ENCODE measurements at places on chromosomes 6 and 20. TPM values are rescaled to one million over a fixed set of nuclear protein-coding genes. Genes with fewer than 3 reads are reported as not detected.
A peak's percentile ranks its signal among the peaks of the same experiment; 100 is the strongest.

DNA sequence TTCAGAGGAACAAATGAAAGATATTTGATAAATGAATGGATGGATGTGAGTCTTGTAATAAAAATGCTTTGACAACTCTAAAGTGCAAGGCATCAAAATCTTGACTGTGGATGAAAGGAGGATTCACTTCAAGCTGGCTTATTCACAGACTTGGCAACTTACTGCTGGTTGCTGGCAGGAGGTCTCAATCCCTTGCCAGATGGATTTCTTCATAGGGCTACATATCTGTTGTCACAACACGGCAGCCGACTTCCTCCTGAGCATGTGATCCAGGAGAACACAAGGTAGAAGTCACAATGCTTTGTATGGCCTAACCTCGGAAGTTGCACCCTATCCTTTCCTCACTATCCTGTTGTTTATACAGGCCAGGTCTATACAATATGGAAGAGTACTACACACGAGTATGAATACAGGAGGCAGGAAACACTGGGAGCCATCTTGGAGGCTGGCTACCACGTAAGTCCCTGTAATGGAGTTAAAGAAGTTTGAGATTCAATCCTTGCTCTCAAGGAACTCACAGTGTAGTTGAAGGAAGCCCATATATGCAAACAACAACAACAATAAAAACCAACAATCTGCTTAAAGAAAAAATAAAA, 97.9 kb downstream of the ID4 start:
- H3K27ac ChIP-seq, result peak overlapping the region; percentile 34
- H3K4me3 ChIP-seq, result no peak overlapping the region
- H3K4me1 ChIP-seq, result peaks cover 3% of the 10 kb centered on the region
- H3K36me3 ChIP-seq, result no peaks in the 10 kb centered on the region
- no peaks in the 10 kb centered on the region for H3K27me3 ChIP-seq
- DNase-seq, result peak; percentile 83

DNA sequence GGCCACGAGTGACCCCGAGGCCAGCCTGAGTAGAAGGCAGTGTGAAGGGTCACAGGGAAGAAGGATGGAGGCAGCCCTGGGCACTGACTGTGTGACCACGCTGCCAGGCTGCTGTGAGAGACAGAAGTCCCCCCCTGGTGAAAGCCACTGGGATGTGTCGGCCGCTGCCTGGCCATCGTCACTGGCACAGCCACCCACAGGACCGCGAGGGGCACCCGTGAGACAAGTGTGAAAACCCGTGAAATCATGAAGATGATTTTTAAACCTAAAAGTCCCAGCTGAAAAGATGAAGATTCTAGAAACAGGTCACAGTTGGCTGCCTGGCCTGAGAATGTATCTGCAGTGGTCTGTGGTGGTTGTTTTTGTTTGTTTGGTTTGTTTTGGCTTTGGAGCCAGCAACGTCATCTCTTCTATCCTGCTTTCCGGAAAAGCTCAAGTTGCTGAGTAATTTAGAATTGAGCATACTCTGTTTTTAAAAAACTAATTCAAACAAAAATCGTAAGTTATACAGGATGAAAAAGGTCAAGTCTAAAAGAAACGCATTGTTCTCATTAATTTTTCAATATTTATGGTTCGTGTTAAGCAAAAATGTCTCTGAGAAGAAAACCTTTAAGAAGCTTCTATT, 94.7 kb downstream of the HUS1B start:
- H3K4me1 ChIP-seq, result no peaks in the 10 kb centered on the region
- H3K27ac ChIP-seq, result no peak overlapping the region
- H3K36me3 ChIP-seq, result peaks cover 38% of the 10 kb centered on the region

GRCh38 chr6:166588691-166589336, 2.3 kb upstream of the RAMACL start:
- no peak overlapping the region for H3K4me3 ChIP-seq
- peaks cover 4% of the 10 kb centered on the region for H3K4me1 ChIP-seq
- no peak for DNase-seq
- no peak overlapping the region for H3K27ac ChIP-seq
- H3K27me3 ChIP-seq, result no peaks in the 10 kb centered on the region

DNA sequence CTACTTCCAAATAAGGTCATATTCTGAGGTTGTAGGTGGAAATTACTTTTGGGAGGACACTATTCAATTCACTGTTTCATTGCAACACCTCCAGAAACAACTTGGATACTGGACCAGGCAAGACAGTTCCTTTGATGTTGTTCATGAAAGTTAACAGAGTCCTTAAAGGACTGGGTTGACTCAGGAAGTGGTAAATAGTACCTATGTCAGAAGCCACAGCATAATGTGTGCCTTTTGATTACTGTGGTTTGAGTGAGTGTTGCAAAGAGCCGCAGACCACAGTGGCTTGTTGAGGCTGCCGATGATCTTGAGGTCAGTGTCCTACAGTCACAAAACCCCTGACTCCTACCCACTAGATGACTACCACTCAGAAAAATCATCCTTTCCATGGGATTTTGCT, 10.9 kb downstream of the IL20RA start:
- H3K27ac ChIP-seq, result no peak overlapping the region
- no peaks in the 10 kb centered on the region for H3K27me3 ChIP-seq
- H3K36me3 ChIP-seq, result no peaks in the 10 kb centered on the region
- H3K4me1 ChIP-seq, result peaks cover 8% of the 10 kb centered on the region

DNA sequence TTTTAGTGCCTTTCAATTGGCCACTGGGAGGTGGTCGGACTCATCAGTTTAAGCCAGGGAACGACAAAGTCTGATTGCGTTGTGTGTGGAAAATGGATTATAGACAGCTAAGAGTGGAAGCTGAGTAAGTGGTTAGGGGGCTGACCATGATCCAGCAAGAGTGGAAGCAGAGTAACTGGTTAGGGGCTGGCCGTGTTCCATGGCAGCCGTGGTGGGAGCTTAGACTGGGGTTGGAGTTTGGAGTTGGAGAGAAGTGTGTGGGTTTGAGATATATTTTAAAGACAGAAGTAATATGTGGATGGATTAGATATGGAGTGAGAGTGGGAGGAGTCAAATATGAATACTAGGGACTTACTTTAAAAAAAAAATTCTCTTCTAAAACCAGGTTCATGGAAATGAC, 41.7 kb downstream of the LRRN4 start:
- no peaks in the 10 kb centered on the region for H3K27me3 ChIP-seq
- peaks cover 36% of the 10 kb centered on the region for H3K36me3 ChIP-seq
- H3K27ac ChIP-seq, result no peak overlapping the region
- H3K4me3 ChIP-seq, result no peak overlapping the region
- no peak for DNase-seq
- peaks cover 20% of the 10 kb centered on the region for H3K4me1 ChIP-seq

GRCh38 chr6:144931172-144932035, 646.3 kb downstream of the UTRN start:
- H3K4me1 ChIP-seq, result no peaks in the 10 kb centered on the region
- H3K27ac ChIP-seq, result no peak overlapping the region
- H3K36me3 ChIP-seq, result no peaks in the 10 kb centered on the region
- H3K4me3 ChIP-seq, result no peak overlapping the region

DNA sequence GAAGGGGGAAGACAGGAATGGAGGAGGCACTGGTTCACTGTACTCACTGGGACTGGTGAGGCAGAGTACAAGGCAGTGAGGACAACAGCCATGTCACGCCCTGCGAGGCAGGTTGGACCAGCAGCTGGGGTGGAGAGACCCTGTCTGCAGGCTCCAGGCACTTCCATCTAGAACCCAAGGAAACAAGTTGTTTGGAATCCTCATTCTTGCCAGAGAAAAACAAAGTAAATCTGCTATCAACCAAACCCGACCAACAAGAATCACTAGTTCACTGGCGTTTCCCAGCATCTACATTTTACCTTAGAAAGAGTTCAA, 98.5 kb upstream of the CDYL start:
- peaks cover 13% of the 10 kb centered on the region for H3K4me1 ChIP-seq
- H3K4me3 ChIP-seq, result no peak overlapping the region
- H3K27me3 ChIP-seq, result no peaks in the 10 kb centered on the region
- H3K27ac ChIP-seq, result no peak overlapping the region
- no peaks in the 10 kb centered on the region for H3K36me3 ChIP-seq

DNA sequence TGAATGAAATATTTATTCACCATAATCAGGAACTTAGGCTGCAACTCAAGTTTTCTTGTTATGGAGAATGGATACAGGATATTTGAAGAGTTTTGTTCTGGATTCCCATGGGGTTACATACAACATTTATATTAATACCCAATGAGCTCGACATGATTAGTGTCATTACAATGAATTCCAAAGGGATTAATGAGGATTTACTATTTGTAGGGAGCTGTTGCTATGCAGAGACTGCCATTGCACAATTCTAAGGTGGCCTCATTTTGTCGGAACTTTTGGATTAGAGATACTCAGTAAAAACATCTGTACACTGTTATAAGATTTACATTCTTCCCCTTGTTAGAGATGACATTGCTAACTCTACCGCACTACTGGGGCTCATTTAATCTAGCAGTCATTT, 586.8 kb upstream of the MAP3K7 start:
- H3K4me1 ChIP-seq, result no peaks in the 10 kb centered on the region
- H3K27me3 ChIP-seq, result no peaks in the 10 kb centered on the region
- H3K27ac ChIP-seq, result no peak overlapping the region

- H3K27ac ChIP-seq, result no peak overlapping the region
- no peaks in the 10 kb centered on the region for H3K27me3 ChIP-seq
- no peak for DNase-seq
- no peak overlapping the region for H3K4me3 ChIP-seq
Measured at GRCh38 chr20:19557291-19557690, 200.8 kb upstream of the RIN2 start.

- no peak for DNase-seq
- no peak overlapping the region for H3K4me3 ChIP-seq
- no peak overlapping the region for H3K27ac ChIP-seq
- H3K27me3 ChIP-seq, result no peaks in the 10 kb centered on the region
Measured at GRCh38 chr20:50127587-50128519, 14.9 kb upstream of the UBE2V1 start.

DNA sequence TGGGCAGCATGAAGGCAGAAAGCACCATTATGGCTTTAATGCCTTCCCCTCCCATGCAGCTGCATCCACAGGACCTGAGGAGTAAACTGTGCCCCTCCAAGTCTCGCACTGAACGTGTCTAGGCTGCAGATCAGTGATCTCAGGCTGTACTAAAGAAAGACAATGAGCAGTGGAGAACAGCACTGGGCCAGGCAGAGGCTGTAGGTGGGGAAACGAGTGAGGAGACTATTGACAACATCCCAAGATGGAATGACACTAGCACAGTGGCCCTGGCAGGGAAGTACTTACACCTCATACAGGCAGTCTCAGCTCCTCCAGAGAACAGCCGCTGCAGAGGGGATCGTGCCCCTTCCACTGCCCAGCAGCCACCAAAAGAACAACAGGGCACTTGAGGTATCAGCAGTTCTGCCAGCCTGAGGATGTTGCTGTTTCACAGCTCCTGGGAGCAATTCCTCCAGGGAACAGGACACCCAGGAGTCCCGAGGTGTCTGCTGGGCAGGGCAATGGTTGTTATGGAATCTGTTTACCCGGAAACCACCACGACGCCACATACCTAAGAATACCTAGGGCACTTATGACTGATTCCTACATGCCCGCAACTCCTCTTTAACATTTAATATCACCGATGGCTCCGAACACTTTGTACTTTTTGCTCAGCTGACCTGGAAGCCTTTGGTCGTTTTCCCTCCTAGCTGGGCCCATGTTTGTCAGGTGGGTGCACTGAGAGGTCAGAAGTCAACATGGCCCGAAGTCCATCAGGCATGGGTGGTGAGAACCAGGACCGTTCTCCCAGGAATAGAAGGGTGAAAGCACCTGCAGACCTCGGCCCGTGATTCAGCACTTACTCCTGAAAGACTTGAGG, 79.1 kb downstream of the SLC22A23 start:
- no peak for DNase-seq
- no peaks in the 10 kb centered on the region for H3K36me3 ChIP-seq
- H3K4me3 ChIP-seq, result no peak overlapping the region

DNA sequence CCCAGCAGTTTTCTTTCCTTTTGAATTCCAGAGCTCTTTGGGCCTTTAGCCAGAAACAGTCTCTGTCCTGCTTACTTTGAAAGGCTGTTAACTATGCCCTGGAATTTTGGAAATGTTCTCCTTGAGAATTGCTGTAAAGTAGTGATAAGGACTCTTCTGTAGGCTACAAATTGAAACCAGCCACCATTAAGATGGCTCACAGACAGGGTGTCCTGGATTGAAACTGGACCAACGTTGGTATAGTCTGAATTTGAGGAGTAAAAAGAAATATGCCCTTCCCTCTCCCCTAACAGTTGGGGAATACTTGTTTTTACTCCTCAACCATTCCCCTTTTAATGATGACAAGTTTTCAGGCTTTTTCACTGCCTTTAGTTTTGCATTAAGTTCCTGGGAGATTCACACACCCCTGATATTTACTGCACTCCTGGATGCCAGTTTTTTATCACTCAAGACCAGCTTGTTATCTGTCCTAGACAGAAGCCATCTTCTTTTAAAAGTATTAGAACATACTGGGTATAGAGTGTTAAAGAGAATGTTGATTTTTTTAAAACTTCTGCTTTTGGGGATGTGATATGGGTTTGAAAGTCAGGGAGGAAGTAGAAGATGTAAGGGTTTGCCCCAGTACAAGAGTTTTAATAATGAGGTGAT, 21.9 kb downstream of the TOP1 start:
- no peaks in the 10 kb centered on the region for H3K36me3 ChIP-seq
- H3K4me1 ChIP-seq, result peaks cover 78% of the 10 kb centered on the region
- H3K27ac ChIP-seq, result no peak overlapping the region
- no peak overlapping the region for H3K4me3 ChIP-seq
- no peak for DNase-seq

DNA sequence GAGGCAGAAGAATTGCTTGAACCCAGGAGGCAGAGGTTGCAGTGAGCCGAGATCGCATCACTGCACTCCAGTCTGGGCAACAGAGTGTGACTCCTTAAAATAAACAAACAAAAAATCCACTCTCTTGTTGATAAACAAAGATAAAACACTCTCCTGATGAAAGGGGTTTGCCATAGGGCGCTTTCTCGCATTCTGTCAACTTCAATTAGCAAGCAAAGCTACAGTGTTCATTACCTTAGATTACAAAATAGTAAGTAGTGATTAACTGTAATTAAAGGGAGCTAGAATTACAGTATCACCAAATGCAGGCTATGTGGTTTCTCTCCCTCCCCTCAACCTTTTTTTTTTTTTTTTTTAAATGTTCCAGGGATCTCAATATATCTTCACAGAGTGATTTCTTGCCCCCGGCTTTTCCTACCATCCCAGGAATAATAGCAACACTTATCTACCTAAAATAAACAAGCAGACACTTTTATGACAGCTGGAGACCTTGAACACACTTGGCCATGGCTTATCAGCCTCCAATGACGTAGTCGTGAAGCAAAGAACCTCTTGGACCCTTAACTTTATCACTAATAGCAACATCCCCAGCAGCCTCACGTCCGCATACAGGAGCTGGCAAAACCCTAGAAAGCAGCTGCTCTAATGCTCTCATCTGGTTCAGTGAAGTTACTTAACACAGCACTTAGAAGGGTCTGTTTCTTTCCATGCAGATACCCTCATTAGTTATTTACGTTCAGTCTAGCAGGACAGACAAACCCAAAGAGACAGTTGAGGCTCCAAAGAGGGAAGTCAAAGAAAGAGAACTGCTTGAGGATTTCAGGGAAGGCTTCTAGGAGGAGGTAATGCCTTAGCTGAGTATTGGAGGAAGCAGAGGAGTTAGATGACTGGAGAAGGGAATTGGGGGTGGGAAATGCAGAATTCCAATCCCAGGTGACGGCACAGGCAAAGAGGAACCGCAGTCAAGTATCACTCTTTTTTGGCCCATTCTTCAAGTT, 37.9 kb upstream of the NEDD9 start:
- DNase-seq, result no peak
- no peaks in the 10 kb centered on the region for H3K27me3 ChIP-seq
- H3K27ac ChIP-seq, result no peak overlapping the region
- no peaks in the 10 kb centered on the region for H3K36me3 ChIP-seq
- H3K4me1 ChIP-seq, result no peaks in the 10 kb centered on the region

MEI4 gene
- 0.48 TPM for total RNA-seq

BPIFA2 gene
- not detected for total RNA-seq

SLC22A16 gene
- not detected for total RNA-seq

FRK gene
- 3.6 TPM for total RNA-seq

GGTLC1 gene
- total RNA-seq, result not detected

RPS6KA2 gene
- total RNA-seq, result 24.2 TPM

Measured in suprapubic skin (tissue), 4 donors.